ENCODE measurements at places on chromosomes 4 and X.
A peak's percentile ranks its signal among the peaks of the same experiment; 100 is the strongest.

DNA sequence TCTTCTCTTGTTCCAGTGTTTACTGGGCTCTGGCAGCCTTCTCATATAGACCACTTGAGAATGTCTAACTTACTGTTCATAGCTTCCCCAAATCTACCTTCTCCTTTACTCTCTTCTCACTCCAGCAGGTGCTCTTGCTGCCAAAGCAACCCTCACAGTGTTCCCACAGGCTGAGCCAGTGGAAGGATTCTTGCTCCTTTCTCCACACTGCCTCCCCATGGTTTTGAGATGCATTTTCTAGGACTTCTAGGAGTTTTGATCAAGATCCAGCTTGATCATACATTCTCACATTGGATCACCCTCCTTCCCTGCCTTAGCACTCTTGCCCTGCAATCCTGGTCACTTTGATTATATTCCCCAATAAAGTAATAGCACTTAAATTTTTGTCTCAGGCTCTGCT lies 230.8 kb downstream of the TMEM47 start:
- no peak for DNase-seq

GRCh38 chrX:75038925-75039324 lies 113.7 kb upstream of the NEXMIF start:
- no peak for DNase-seq

DNA sequence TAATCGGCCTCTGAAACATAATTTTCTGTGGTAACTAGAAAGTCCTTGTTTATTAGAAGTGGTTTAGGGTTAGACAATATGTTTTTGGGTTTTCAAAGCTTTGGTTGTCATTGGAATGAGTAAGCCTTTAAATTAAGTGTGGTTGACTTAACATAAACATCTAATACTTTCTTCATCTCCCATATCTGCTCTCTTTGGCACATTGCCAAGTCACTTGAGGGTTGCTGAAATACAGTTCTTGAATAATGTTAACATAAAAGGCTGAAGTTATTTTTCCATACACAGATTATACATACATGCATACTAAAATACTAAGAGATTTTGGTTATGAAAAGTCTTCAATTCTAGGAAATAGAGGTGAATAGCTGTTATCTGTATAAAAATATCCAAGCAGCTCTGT lies 241.7 kb upstream of the BMP3 start:
- DNase-seq, result no peak

GRCh38 chr4:123597586-123597985 lies 201.0 kb downstream of the SPRY1 start:
- DNase-seq, result no peak

DNA sequence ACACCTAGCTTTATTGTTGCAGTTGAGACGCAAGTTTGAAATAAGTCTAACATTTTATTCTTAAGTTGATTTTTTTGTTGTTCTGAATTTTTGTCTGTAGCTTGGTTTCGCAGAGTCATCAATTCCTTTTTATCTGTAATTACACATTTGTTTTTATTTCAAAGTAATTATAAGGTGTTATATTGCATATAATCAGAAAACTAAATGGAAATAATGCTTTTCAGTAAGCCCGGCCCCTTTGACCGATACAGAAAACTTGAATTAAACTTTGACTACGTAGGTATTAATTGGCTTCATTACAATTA lies 2.1 kb downstream of the KDM6A start:
- DNase-seq, result no peak

DNA sequence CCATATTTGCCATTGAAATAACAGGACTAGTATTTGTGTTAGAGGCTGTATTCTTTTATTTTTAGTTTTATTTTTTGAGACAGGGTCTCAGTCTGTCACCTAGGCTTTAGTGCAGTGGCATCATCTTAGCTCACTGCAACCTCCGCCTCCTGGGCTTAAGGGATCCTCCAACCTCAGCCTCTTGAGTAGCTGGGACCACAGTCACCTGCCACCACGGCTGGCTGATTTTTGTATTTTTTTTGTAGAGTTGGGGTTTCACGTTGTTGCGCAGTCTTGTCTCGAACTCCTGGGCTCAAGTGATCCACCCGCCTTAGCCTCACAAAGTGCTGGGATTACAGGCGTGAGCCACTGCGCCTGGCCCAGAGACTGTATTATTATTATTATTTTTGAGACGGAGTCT lies 15.3 kb downstream of the TMEM131L start:
- DNase-seq, result no peak

- DNase-seq, result no peak
These were observed 53.3 kb downstream of the TEX13A start for GRCh38 chrX:105167233-105167632.

GRCh38 chr4:110292994-110293744 lies 94.8 kb upstream of the ELOVL6 start:
- DNase-seq, result no peak

- no peak for DNase-seq
These were observed 6.3 kb downstream of the MAGED1 start for GRCh38 chrX:51899741-51900140.

DNA sequence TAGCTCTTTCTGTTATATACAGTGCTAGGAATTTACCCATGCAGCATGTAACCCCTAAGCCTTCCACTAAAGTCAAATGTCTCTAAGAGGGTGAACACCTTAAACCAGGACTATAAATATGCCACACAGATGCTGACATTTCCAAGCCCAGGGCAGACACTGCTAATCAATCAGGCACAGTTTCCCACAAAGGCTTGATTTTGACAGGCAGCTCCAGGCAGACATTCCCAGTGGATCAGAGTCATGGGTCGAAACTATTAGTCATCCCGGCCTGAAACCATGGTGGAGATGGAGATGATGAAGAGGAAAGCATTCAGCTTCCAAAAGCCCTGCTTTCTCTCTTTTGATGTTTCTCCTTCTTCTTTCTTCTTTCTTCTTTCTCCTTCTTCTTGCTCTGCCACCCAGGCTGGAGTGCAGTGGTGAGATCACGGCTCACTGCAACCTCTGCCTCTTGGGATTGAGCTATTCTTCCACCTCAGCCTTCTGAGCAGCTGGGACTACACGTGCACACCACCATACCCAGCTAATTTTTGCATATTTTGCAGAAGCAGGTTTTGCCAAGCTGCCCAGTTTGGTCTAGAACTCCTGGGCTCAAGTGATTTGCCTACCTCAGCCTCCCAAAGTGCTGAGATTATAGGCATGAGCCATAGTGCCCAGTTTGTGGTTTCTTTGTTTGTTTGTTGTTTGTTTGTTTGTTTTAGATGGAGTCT lies 21.0 kb upstream of the SORCS2 start:
- no peak for DNase-seq

- no peak for DNase-seq
These were observed 172.9 kb downstream of the PRDM5 start for GRCh38 chr4:120749445-120750151.

DNA sequence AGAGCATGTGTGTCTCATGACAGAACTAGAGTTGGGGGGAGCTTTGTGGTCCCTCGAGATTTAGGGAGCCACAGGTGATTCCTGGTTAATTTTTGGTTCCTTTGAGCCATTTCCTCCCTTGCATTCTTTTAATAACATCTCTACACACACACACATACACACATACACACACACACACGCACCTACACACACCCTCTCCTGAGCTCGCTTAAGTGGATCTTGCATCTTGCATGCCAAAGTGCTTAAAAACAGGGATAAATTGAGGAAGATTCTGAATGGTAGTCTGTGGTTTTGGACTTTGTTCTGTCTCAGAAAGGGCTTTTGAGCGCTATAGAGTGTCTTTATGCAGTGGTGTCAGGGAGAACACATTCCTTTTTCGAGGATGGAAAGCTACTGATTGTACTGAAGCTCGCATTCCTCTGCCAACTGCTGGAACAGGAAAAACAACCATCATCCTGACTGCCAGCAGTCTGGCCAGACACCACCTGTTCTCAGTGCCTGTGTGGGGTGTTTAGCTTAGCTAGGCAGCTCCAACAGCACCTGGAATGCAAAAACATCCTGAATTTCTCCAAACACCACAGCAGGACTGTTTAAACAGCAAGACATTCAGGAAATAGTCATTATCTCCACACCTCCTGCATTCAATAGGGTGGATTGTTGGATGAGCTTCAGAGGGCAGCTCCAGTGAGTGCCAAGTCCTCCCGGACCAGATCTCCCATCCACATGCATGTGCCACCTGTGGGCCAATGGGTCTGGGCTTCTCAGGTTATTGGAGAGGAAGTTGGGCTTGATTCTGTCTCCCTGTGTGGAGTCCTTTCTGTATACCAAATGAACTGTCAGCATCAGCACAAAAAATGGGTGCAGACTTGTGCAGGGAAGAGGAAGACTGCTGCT lies 21.9 kb upstream of the IGFBP7 start:
- no peak for DNase-seq

DNA sequence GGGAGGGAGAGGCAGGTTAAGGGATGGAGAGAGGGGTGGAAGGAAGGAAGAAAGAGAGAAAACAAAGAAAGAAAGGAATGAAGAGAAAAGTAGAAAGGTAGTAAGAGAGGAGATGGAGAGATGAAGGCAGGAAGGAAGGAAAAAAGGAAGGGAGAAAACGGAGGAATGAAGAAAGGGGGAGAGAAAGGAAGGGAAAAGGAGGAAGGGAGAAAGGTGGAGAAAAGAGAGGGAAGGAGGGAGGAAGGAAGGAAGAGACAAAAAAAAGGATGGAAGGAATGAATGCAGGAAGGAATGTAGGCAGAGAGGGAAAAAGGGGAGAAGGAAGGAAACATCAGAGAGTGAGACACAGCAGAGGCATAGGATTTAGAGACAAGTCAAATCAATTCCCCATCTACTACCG lies 68.2 kb downstream of the DKK2 start:
- DNase-seq, result no peak

GRCh38 chr4:178894126-178894525 lies 1451.9 kb upstream of the AGA start:
- DNase-seq, result no peak

DNA sequence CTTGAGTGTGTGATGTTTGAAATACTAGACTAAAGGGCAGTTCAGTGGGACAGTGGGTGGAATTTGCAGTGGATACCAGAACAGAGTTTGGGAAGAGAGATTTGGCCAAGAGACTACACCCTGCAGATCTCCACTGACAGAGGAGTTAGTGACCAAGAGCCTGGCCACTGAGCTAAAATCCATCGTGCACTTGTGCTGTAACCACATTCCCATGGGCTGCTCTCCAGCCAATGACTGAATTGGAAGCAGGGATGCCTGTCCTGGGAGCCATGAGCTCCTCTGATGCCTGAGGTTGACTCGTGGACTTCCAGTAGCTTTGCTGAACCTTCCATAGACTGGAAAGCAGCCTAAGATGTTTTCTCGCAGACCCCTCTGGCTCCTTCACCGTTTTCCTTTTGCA lies 296.1 kb downstream of the TRIML1 start:
- DNase-seq, result no peak

DNA sequence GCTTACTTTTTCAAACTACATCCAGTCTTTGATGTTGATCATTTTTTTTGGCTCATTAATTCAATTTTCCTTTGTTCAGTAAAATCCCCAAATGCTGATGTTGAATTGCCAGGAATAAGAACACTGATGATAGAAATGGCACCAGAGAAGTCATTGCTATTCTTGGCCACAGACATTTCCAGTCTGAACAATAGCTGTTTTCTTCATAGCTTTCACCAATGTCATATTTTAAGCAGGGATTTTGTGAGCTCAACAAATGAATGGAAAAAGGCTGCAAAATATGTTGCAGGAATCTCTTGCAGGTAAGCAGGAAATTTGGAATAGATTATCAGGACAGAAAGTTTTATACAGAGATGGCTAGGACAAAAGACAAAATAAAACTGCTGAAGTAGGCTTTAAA lies 40.5 kb upstream of the GLRB start:
- DNase-seq, result no peak

GRCh38 chrX:17689971-17690409 lies 47.3 kb upstream of the SCML1 start:
- peak; percentile 3 for DNase-seq

- no peak for DNase-seq
These were observed 372.6 kb downstream of the FBXO8 start for GRCh38 chr4:173910891-173911290.

- DNase-seq, result no peak
These were observed 1.5 kb upstream of the TRIML2 start for GRCh38 chr4:188110741-188111471.

DNA sequence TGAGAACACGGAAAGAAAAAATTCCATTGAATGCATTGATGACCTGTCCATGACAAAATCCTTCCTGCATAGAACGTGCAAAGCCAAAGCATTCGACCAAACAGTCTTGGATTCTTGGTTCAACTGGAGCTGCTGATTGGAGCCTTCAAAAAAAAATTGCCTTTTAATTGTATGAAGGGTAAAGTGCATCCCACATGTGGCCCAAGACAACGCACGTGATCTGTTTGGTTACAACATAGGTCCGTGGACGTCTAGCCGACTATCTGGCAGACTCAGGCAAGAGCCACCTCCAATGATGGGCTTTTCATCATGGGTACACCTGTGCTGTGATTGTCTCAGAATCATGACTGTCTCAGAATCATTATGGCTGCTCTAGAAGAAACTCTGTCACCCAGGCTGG lies 52.3 kb downstream of the SHOX start:
- DNase-seq, result no peak

DNA sequence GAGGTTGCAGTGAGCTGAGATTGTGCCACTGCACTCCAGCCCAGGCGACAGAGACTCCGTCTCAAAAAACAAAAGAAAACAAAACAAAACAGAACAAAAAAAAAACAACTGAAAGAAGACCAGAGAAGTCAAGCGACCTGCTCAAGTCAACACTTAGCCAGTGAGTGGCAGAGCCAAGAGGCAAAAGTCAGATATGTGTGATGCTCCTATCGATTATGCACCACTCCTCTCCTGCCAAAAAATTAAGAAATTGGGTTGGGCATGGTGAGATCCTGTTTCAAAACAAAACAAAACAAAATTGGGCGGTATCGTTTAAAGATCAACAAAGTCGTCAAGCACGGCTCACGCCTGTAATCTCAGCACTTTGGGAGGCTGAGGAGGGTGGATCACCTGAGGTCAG lies 137.7 kb downstream of the PDS5A start:
- DNase-seq, result no peak

DNA sequence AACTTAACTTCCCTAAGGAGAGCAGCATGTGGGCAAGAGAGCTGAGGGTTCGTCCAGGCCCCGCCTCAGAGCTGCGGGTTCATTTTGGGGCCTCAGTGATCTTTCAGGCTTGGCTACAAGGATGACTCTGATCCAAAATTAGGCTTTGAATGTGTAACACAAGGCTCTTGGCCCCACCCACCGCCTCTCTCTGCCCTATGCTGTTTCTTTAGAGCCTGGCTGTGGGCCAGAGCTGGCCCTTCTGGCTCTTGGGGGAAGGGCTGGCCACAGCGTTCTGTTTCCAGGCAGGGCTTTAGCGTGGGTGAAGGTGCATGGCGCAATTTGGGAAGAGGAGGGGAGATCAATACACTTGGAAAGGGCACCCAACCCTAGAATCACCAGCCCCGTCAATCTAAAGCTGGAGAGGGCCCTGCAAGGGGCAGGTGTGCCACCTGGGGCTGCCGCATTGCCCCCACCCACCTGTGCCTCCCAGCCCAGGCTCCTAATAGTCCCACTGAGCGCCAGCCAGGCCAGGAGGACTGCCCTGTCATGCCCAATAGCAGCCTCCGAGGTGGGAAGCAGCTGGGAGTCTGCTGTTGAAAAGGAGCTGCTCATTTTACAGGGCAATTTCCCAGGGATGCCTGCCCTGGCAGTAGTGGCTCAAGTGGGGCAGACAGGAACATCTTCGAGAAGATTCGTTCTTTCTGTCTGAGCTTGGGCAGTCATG lies 84.5 kb upstream of the MAML3 start:
- DNase-seq, result no peak

Measured in T-helper 9 cell (primary cell).